T-helper 22 cell (primary cell): ENCODE measurements at places on chromosomes 2 and 18.

DNA sequence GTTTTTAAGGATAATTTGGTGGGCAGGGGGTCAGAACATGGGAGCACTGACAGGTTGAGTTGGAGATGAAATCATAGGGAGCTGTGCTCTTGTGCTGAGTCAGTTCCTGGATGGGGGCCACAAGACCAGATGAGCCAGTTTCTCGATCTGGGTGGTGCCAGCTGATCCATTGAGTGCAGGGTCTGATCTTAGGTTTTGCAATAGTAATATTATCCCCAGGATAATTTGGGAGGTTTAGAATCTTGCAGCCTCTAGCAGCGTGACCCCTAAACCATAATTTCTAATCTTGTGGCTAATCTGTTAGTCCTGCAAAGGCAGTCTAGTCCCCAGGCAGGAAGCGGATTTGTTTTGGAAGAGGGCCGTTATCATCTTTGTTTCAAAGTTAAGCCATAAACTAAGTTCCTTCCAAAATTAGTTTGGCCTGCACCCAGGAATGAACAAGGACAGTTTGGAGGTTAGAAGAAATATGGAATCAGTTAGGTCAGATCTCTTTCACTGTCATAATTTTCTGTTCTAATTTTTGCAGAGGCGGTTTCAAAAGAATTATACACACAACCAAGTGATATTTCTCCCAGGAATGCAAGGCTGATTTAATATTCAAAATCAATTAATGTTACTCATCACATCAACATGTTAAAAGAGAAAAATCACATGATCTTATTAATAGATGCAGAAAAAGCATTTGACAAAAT is 23.0 kb downstream of the DBI start:
- DNase-seq: no peak

- no peak for DNase-seq
Measured at GRCh38 chr2:36445185-36445866, 89.7 kb downstream of the CRIM1 start.

DNA sequence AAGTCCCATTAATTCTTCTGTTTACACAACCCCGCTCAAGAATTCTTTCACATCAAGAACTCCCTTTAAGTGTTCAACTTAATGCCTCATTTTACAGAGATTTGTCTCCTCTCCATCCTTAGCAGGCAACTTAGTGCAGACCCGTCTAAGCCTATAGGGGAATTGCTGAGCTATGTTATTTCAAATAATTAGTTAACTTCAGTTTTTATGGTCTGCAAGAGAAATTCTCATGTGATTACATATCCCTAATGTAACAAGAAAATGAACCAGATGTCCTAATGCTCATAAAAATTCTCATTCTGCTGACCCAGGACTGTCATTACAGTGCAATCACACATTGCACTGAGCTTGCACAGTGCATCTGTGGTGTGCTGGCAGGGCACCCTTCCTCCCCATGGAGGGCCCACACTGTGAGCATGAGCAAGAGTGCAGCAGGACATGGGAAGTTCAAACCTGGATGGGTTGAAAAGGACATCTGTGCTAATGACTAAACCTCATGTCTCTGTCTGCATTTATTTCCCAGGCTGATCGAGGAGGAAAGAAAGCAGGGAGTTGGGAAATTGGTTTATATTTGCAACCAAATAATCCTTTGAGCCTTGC is 97.1 kb downstream of the COL5A2 start:
- no peak for DNase-seq

DNA sequence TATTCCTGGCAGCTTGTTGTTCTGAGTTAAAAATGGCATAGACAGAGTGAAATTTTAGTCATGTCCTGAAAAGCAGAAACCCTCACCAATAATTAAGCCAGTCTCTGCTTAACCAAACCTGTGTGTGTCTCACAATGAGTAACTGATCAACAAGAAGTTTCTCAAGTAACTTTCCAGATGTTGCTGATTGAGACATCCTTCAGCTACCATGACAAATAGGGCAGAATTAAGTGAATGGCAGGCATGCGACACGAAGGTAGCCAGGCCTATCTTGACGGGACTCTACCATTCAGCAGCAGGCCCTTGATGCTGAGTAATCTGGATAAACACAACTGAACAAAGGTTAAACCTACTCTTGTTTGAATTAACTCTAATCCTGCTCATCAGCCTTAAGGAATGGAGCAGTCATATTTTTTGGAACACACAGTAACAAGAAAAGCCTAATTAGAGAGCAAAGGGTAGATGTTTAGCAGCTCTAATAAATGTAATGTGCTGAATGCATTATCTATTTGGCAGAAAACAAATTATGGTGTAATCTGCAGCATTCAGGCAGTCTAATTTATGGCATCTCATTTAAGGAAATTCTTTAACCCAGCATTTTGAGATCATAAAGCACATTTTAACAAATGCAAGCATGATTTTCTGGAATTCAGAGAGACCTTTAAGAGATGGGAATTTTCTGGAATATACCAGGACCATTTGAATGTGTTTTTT is 159.5 kb upstream of the EPHA4 start:
- no peak for DNase-seq

DNA sequence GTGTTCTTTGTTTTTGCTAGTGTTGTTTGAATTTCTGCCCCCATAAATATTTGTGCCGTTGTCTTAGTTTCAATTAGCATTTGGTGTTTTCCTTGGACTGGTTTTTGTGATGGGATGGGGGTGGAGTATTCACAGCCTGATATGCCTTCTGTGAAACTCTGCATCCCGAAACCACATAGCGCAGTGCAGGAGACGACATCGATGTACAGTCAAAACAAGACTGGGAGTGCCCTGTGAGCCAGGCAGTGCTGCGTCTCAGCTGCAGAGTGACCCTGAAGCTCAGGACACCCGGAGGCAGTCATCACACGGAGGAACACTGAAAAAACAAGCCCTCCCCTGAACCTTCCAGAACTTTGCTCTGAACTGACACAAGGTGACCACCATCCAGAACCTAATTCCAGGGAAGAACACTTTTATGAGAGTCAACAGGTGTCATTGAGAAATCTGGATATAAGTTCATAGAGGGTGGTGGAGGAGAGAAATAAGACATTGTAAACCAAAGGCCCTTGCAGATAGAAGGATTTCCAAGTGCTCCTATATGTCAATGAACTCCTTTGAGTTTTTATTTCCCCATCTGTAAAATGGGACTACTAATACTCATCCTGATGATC is 61.2 kb upstream of the CABLES1 start:
- no peak for DNase-seq

DNA sequence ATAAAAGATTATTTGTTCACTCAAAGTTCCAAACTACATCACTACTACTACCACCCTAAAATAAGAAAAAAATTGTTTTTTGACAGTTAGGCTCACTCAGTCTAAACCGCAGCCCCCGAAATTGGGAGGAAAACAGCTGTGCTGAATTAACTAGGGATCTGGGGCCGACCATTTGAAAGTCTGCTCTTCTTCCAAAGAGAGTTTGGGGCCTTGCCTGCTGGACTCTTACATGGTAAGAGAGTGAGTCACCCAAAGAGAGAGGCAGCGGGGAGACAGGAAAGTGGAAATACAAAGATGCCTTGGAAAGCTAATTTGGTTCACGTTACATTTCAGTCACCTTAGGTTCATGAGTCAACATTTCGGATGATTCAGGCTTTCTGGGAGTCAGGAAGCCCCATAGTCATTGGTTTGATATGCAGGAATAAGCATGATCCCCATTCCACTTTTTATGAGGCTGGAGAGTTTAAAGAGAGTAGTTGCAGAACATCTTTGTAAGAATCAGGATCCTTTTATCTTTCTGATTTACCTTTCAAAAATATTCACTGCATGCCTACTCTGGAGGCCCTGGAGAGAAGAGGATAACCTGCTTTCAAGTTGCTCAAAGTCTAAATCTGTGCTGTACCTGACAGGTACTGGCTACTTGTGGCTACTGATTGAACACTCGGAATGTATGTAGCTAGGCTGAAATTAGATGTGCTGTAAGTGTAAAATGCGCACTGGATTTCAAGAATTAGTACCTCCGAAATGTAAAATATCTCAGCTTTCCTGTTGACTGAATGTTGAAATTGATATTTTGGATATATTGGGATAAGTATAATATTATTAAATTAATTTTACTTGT is 995 bp upstream of the RTN4 start:
- no peak for DNase-seq

DNA sequence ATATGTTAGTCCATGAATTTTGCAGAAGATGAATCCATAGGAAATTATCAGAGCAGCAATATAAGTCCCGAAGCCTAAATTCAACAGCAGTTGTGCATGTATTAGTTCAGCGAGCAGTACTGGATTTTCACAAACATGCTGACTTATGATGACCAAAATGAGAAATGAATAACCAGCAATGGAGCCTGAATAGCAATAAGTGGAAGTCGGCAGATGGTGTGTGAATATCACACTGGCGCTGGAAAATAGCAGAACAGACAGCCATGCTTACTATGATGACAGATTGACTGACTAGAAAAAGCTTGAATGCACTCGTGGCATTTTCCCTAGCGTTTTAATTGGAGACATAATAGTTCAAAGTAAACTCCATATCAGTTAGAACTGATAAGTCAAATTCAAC is 1114.5 kb downstream of the DSC3 start:
- DNase-seq: no peak

GRCh38 chr2:38176619-38177021 is 100.7 kb upstream of the CYP1B1 start:
- no peak for DNase-seq

- no peak for DNase-seq
Measured at GRCh38 chr2:73488079-73488478, 102.4 kb downstream of the ALMS1 start.

- DNase-seq: no peak
Measured at GRCh38 chr2:242030858-242031257, 161.3 kb downstream of the RTP5 start.

- no peak for DNase-seq
Measured at GRCh38 chr2:235908826-235909225, 259.4 kb downstream of the GBX2 start.

DNA sequence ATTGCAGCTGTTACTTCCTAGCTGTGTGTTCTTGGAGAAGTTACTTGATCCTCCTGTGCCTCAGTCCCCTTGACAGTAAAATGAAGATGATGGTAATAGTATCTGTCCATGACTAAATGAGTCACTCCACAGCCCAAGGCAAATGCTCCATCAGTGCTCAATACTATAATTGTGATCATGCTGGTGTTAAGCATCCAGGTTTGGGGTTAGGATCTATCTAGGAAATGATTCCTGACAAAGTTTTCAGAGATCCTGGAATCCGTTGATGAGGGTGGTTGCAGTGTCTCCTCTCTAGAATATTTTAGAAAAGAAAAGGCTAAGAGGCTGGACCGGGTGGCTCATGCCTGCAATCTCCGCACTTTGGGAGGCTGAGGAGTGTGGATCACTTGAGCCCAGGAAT is 2.7 kb upstream of the PRELID3A start:
- DNase-seq: no peak

DNA sequence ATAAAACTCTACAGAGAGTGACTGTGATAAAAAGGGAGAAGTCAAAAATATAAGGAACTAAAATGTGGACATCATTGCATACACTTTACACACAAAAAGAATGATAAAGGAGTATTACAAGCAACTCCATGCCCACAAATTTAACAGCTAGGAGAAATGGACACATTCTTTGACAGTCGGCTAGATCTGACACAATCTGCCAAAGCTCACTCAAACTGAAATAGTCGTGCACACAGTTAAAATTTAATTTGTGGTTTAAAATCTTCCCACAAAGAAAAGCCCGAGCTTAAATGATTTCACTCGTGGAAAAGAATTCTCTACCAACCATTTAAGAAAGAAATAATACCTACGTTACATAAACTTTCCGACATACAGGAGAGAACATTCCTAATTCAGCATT is 132.4 kb downstream of the ZAP70 start:
- no peak for DNase-seq

GRCh38 chr2:84729224-84729623 is 151.7 kb downstream of the TRABD2A start:
- no peak for DNase-seq

- DNase-seq: no peak
Measured at GRCh38 chr18:59461171-59461570, 102.1 kb upstream of the LMAN1 start.

DNA sequence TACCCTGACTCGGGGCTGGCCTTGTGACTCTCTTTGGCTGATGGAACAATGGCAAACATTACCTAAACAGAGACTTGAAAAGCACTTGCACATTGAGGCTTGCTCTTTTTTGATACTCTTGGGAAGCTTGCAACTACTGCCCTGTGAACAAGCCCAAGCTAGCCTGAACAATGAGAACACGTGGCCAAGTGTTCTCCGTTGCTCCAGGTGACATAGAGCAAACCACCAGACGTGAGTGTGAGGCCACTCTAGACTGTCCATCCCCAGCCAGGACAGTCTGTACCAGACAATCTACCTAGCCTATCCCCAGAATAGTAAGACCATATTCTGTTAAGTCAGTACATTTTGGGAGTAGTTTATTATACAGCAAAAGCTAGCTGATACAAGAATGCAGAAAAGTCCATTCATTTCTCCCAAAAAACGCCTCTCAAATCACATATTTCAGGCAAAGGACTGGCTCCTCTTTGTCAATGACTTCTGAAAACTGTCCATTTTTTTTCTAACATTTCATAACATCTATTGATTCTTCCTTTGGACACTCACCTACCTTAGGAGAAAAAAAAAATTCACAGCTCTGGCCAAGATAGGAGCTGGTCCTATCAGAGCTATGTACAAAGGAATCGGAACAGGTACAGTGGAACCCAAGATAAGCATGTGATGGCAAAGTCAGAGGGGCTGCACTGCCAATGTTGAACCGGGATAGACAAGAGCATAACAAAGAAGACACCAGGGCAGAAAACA is 142.1 kb upstream of the PKDCC start:
- no peak for DNase-seq

DNA sequence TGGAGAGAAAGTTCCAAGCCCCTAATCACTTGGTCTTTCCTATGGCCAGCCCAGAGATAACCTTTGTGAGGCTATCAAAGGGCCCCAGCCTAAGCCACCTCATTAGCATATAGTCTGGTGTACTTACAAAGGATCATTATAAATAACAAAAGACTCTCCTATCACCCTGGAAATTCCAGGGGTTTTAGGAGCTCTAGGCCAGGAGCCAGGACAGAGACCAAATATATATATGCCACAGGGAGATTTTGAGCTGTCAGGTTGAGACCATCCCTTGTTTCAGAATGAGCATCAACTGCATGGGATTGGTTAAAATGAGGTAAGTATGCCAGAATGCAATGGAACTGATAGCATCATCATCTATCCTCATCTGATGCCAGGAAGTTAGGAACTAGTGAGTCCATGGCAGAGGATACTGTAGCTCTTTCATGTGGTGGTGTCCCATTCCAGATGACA is 32.1 kb upstream of the CHRNA1 start:
- no peak for DNase-seq

DNA sequence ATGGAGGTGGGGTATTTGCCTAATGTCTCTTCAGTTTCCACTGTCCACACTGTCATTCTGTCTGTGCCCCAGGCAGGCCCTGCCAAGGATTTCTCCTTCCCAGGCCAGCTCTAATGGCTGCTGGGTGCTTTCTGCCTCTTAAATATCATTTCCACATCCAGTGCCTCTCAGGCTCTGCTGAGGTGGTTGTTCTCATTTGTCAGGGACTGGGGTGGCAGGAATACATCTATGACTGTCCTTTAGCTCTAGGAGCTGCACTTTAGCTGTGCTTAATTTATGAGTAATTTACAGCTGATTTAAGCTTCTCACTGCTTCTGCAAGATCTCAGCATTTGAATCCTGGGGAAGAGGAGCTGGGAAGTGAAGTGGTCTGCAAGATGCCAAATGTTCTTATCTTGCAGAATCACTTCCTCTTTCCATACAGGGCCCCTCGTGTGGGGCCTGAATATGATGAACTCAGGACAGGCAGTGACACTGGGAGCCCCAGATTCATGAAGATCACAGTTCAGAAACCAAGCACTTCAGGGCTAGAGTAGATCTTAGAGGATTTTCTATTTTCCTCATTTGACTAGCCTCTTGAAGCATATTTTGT is 150.2 kb downstream of the FSHR start:
- no peak for DNase-seq
